ENCODE measurements at places on chromosomes 3 and 15.
A peak's percentile ranks its signal among the peaks of the same experiment; 100 is the strongest.

DNA sequence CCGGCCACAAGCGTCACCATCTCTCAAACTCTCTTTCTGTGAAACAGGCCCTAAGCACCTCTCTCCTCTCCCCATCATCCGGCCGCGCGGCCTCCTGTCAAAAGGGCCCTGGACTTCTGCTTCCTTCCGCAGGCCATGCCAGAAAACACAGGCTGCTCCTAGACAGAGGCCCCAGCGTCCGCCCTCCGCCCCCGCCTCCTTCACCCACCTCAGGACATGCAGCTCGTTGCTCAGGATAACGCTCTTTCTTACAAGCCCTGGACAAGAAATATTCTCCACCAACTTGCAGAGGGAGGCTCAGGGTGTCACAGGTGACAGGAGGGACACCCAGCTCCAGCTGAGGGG lies 212.0 kb downstream of the XXYLT1 start:
- no peak for DNase-seq

GRCh38 chr3:142210144-142210543 lies 15.2 kb downstream of the GK5 start:
- DNase-seq = no peak

GRCh38 chr3:130850843-130851242 lies 43.0 kb upstream of the ATP2C1 start:
- no peak for DNase-seq

GRCh38 chr15:90435652-90436337 lies 47.8 kb downstream of the IQGAP1 start:
- DNase-seq = no peak

DNA sequence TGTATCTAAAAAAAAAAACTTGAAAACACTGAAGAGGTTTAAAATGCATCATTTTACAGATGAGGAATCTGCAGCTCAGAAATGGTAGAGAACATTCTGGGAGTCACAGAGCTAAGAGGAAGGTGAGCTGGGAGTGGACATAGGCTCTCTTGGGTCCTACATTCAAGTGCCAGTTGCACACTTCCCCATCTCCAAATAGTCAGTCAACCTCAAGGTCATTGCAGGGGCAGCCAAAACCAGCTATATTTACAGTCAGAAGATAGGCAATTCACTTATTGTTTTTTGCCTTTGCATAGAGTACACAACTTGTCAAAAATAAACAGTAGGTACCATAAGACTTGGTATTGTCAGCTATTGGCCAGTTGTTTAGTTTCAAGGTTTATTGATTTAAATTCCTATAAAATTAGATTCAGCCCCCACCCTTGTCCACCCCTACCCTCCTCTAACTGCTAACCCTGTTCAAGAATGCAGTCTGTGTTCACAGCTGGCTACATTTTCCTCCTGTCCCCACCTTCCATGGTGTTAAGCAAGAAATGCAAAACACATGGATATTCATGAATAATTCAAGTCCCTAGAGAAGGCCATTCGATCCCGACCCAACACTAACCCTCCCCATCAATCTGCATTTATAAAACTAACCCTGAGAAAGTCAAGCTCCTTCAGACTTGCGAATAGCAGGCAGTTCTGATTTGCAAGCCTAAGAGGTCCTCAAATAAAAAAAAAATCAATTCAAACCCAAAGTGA lies 567.0 kb upstream of the MCTP2 start:
- no peak for DNase-seq

- DNase-seq = peak; percentile 36
These were observed 40.0 kb upstream of the TRH start for GRCh38 chr3:129934234-129935123.

- DNase-seq = peak; percentile 87
These were observed 83.7 kb downstream of the CMSS1 start for GRCh38 chr3:99901200-99901926.

DNA sequence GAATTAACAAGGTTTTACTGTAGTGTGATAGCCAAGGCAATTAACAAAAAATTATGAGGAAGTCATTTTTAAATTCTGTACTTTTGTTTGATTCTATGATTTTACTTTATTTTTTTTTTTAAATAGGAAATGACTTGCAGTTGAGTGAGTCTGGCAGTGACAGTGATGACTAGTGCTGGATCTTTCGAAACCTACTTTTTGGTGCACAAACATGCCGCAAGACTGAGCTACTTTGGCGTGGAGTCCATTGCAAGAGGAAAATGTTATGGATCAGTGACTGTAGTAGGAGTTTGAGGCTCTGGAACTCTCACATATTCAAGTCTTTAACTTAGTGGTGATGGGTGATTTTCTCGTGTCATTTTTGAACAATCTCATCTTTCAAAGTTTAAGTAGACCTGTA lies 11.6 kb downstream of the EAF1 start:
- DNase-seq = peak; percentile 41

DNA sequence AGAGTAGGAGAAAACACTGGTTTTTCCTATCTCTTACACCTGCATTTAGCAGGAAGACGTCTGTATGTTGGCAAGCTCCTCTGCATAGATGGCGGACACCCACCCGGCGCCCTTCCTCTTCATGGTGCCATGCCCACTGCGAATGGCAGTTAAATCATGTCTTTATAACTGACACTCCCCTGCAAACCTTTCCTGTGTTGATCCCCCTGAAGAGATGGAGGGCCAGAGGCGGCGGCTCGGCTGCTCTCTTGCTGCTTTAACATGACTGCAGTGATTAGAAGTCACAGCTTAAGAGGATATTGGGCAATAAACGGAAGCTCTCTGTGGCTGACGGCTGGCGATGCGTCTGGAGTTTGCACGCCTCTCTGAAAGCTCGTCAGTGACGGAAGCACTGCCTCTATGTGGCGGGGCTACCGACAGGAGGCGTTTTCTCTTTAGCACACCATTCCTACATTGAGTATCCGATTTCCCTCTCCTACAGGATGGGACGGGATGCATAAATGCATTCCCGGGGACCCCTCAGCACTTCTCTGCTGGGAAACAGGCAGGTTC lies 25.5 kb upstream of the SNRPA1 start:
- DNase-seq = no peak

Measured in EH (cell line).